Kidney epithelial cell (primary cell): ENCODE measurements at places on chromosomes 4 and X. TPM values are rescaled to one million over a fixed set of nuclear protein-coding genes. Genes with fewer than 3 reads are reported as not detected.
A peak's percentile ranks its signal among the peaks of the same experiment; 100 is the strongest.

DNA sequence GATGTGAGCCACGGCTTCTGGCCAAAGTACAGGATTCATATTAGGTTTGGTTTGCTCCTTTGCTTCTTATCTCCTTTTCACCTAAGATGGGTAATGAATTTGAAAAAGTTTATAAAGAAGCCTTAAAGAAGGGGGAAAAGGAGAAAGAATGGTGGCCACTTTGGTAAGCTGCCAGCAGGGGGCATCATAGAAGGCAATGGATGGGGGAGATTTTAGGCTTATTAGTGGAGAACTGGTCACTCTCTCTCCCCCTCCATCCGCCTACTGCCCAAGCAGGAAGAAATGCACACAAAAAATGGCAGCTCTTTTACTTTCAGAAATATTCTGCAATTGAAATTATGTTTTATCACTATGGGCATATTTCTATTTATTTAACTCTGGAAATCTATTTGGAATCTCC lies 32.0 kb downstream of the SPARCL1 start:
- no peak for DNase-seq

DNA sequence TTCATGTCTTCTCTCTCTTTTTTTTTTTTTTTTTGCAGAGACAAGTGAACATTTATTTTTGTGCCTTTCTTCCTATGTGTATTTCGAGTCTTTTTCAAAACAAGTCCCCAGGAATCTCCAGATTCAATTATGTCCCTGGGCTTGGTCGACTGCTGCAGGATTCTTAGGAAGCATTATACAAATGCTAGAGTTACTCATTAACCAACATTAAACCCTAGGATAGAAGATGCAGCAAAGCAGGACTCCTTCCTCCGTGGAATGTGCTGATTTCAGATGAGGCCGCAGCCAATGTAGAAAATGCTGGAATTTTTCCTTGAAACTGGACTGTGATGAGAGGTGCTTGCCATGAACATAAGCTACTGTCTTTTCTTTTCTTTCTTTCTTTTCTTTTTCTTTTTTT lies 3.4 kb downstream of the ZNF81 start:
- DNase-seq, result no peak

DNA sequence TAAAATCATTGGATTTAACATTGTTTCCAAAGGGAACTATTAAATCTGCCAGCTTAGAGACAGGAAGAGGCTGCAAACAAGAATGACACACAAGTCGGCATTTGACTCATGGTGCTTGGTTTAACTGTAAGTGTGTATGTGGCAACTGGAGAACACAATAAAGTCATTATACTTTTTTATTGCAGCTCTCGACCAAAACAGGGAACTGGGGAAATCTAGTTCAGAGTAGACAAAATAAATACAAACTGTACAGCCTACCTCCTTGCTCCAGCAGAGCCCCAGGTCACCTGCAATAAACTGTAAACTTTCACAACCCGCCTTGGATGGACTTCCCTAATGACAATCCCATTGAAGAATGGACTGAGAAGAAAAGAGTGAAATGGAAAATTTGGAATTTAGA lies 24.0 kb downstream of the NPY5R start:
- DNase-seq, result peak; percentile 49

DNA sequence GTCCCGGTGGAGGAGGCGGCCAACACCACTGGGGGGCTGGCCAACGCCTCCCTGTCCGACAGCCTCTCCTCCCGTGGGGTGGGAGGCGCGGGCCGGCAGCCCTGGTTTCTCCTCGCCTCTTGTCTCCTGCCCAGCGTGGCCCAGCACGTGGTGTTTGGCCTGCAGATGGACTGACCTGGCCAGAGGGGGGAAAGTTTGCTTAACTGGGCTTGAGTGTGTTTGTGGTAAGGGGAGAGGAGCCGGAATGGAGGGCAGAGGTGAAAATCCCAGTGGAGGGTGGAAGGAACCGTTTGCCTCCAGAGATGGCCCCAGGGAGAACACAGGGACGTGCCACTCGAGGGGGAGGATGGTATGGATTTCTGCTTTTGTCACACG lies 27.6 kb downstream of the NYX start:
- DNase-seq, result no peak

PRPS1 gene
- 12.5 and 22.4 TPM in 2 replicates for total RNA-seq

GRCh38 chr4:140450352-140450751 lies 22.9 kb upstream of the CLGN start:
- DNase-seq, result no peak

ARHGAP6 gene
- total RNA-seq, result 1.4 and 1.7 TPM in 2 replicates

DNA sequence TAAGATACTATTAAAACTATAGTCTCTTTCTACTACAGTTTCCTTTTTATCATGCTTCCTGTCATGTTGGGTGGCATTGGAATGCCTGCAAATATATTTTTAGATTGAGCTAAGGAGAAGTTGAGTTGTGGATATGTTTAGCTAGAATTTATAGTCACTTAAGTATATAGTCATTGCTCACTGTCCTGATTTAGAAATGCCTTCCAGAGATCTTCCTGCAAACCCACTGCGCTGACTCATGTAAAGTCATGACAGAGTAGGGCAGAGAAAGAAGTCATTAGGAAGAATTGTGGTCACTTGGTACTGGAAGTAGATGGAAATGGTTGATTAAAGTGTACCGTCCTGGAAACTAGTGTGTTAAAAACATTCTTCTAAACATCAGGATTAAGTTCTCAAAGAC lies 490.3 kb upstream of the PABPC4L start:
- DNase-seq, result no peak

GRCh38 chrX:151402719-151403390 lies 5.8 kb downstream of the VMA21 start:
- DNase-seq, result no peak

DNA sequence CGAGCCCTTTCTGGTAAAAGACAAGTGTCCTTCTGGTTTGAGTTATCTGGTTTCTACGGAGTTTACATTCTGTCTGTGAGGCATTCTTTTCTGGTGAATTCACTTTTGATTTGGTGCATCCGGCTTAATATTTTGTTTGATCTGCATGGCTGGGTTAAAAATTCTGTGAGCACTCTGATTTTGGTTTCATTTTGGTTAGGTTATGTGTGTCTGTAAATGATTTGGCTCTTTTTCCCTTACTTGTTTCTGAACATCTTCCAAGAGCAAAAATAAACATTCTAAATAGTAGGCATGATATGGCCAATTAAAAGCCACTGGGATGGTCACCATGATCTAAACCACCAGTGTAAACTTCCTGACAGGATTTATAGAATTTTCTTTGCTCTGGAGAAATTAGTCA lies 85.7 kb upstream of the PTPN13 start:
- DNase-seq, result no peak

RHOXF2 gene
- not detected in 2 replicates for total RNA-seq

- DNase-seq, result no peak
Observed at GRCh38 chr4:115770046-115770543, 656.7 kb upstream of the NDST4 start.

DNA sequence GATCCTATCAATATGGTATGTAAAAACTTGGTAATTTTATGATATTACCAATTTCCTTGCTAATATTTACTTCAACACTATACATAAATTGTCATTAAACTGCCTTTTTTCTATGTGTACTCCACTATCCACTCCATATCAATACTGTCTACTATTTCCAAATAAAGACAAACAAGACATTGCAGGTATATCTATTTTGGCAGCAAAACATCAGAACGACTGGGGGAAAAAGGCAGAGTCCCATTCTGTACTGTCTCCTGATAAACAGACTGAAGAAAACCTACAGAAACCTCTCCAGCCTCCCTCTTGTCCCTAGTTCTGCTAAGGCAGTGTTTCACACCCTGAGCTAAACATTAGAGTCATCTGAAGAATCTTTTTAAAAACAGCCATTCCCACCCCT lies 96.6 kb downstream of the ATRX start:
- DNase-seq, result no peak

DNA sequence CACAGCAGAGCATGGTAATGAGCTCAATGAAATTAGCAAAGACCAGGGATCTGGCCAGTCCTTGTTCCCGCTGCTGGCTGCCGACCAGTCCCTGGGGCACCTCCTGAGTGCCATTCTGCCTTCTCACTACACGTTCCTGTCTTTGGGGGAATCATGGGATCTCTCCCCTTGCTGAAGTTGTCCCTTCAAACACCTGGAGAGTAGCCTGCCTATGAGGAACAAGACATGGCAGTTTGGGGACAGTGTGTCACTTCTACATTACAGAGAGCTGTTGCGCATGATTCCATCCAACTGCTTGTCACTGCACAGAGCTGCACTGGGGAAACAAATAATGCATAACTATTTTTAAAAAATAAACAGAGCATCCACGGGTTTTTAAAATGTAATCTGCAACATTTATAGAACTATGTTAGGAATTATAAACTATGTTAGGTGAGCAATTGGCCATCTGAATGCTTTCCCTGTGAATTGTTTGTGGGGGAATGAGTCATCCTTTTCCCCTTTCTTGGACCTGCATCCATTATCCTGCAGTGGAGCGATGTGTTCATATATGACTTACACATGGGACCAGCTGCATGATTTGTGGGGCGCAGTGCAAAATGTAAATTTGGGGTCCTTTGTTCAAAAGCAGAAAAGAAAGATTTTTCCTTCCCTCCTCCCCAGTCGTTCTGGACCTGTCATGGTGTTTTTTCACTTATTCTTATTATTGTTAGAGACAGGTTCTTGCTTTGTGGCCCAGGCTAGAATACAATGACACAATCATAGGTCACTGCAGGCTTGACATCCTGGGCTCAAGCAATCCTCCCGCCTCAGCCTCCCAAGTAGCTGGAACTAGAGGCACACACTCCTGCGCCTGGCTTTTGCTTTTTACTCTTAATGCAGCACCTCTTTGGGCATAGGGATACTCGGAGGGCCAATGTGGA lies 115.0 kb upstream of the TBL1X start:
- DNase-seq, result no peak

XAGE1A gene
- total RNA-seq, result not detected in 2 replicates

CFAP99 gene
- total RNA-seq, result not detected in 2 replicates

- DNase-seq, result no peak
Observed at GRCh38 chr4:142238589-142238988, 602.2 kb downstream of the IL15 start.

DNA sequence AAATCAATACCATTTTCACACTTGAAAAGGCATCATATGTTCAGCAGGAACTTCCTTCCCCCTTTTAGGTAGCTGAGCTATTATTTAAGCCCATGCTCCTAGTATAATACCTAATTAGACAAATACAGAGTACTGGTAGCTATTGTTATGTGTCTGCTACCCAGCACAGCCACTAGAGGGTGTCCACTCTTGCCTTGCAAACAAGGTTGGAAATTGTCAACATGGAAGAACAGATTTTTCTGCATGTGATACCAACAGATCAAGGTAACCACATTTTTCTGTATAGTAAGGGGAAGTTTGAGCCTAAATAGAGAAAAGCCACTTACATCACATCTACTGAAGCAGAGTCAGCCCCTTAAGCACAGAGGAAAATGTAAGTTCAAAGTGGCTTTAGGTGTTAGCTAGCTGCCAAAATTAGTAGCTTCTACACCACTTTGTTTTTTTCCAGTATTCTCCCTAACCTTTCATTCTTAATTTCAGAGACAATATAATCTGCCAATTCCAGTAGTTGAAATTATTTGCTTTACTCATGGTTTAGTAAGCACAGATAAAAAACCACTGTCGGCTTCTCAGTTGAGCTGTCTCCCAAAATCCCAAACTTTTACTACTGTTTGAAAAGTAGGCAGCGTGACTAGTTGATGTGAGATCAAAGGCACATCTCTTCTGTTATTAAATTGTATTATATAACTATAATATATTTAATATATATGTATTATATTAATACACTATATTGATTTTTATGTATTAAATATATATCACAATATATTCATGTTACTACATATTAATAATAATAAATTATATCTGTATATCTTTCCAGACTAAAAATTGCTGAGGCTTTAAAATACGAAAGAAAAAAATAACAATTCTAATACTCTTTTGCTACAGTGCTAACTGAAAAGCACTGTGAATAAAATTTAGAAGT lies 38.2 kb downstream of the EDNRA start:
- DNase-seq, result peak; percentile 42

DNA sequence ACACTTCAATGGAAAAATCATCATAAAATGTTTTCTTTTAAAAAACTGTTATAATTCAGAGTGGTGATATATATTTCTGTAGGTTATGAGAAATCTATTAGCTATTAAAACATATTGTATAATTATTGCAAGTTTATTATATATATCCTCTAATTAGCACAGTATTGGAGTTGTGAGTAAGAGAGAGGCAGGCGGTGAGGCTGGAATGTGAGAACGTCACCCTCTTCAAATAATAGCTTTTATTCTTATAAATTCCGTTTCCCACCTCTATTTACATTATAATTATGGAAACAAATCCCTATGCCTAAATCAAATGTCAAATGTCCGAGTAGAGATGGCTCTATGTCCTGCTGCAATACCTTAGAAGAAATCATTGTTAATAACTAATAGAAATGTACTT lies 292.9 kb downstream of the ADGRL3 start:
- no peak for DNase-seq

DNA sequence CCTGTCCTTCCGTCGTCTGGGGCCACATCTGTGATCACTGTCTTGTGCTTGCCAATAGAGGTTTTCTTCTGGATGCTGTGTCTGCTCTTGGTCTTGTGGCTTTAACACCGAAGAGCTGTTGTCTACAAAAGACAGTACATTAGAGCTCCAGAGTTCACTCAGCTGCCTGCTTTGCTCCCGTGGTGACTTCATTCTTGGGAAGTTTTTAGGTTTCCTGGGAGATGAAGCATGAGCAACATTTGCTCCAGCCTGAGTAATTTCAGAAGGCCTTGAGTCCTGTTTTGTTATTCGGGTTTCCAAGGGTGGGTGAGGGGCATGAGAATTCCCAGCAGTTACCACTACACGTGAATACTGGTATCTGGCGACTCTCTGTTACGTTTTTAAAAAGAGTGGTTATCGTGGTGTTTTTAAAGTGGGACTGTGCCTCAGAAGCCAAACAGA lies 189.2 kb downstream of the SHROOM3 start:
- peak; percentile 95 for DNase-seq

CXorf38 gene
- total RNA-seq, result 21.4 and 23.2 TPM in 2 replicates

GRCh38 chr4:145295547-145295946 lies 115.2 kb upstream of the OTUD4 start:
- DNase-seq, result no peak

COX7B2 gene
- not detected in 2 replicates for total RNA-seq

- DNase-seq, result no peak
Observed at GRCh38 chr4:77043507-77044136, 32.2 kb downstream of the CCNI start.

DNA sequence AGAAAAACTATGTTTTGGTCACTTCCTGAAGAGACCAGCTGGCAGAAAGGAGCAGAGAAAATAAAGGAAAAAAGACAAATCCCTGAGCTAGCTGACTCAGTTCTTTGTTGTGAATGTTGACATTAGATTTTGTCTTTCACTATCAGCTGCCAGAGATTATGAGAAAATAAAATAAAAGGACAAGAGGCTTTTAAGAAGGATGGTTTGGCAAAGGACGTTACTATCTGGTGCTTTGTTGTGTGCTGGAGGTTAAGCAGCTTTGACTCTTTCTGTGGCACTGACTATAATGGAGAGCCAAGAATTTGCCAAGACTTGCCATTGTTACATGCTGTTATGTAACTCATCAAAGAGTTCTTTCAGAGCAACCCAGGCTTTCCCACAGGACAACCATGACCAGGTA lies 12.1 kb downstream of the ASB5 start:
- DNase-seq, result no peak

- DNase-seq, result no peak
Observed at GRCh38 chr4:157992038-157992705, 180.7 kb downstream of the GASK1B start.

- no peak for DNase-seq
Observed at GRCh38 chr4:154078504-154079350, 289.8 kb upstream of the SFRP2 start.
